ENCODE measurements at places on chromosomes 11 and 22. TPM values are rescaled to one million over a fixed set of nuclear protein-coding genes. Genes with fewer than 3 reads are reported as not detected.

DNA sequence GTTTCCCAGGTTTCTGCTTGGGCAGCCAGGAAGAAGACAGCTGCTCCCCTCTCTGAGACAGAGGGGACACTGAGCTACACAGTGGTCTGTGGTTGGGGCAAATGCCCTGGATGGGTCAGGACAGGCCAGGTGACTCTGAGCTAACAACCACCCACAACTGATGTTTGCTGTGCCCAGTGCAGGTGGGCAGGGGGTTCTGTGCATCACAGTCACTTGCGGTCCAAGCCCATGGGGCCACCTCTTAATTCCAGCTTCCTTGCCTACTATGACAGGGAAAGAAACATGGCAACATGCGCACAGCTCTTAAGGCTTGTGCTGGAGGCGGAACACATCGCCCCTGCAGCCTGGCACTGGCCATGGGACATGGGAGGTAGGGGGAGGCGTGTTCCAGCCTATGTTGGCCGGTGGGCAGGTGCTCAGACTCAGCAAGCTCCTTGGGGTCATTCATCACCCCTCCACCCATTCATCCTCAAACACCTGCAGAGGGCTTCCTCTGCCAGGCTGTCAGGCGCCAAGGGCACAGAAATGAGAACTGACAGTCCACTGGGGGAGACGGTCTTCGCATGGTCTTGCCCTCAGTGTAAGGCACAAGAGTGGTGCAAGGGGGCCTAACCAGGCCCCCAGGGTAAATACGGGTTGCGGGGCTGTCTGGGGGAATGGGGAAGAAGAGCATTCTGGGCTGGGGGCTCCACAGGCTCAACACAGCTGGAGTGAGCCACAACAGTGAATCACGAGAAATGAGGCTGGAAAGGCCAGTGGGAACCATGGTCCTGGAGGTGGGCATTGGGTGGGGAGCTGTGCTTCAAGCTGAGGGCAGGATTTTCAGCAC is 55.6 kb downstream of the ARFGAP3 start:
- H3K4me1 ChIP-seq = no peaks in the 10 kb centered on the region
- H3K27me3 ChIP-seq = no peaks in the 10 kb centered on the region
- DNase-seq = no peak
- no peak overlapping the region for H3K4me3 ChIP-seq
- H3K27ac ChIP-seq = no peak overlapping the region
- peaks cover 4% of the 10 kb centered on the region for H3K36me3 ChIP-seq

DNA sequence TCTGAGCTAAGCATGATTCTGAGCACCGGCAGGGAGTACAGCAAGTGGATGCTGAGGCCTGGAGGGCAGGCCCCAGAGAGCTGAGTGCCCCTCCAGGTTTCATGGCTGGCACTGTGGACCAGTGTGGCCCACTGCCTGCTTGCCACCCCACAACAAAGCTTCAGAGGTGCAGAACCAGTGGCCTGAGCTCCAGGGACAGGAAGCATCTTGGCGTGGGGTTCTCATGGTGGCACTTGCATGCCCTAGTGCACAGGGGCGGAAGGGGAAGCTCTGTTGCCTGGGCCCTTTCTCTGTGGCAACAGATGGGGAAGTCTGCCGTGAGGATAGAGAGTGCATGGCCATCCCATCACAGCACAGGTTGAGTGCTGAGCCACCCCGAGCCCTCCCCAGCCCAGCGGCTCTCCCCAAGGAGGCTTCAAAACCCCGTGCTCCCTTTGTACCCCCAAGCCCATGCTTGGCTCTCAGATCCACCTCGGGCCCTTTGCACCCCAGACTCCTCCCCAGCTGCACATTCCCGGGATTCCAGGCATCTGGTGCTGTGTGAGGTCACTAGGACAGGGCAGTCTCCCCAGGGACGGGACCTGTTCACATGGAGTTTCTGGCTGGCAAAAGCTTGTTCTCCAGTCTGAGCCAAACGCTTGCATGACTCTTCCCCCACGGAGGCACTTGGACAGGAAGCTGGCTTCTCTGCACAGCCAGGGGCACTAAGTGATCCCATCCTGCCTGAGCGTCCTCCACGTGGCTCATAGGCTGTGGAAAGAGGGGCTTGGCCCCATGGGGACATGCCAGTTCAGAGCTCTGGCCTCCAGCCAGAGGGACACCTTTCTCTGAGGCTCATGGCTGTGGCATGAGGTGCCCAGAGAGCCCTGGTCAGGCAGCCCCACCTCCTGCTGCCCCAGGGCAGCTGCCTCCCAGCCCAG is 4.2 kb downstream of the SLC25A1 start:
- no peak overlapping the region for H3K4me3 ChIP-seq
- H3K27me3 ChIP-seq = no peaks in the 10 kb centered on the region
- peaks cover 16% of the 10 kb centered on the region for H3K4me1 ChIP-seq

- H3K4me1 ChIP-seq = no peaks in the 10 kb centered on the region
- DNase-seq = no peak
- no peak within 1 kb of the TSS for H3K4me3 ChIP-seq
Observed at GRCh38 chr11:85685820-85686459, at the start of gene CCDC89. CCDC89 (minus strand) TSS chr11:85686195; CDS start chr11:85686130, 65 bp downstream.

Gene OR5P2
- not detected for total RNA-seq
